T-helper 17 cell (primary cell): ENCODE measurements at places on chromosomes 2 and 18.

DNA sequence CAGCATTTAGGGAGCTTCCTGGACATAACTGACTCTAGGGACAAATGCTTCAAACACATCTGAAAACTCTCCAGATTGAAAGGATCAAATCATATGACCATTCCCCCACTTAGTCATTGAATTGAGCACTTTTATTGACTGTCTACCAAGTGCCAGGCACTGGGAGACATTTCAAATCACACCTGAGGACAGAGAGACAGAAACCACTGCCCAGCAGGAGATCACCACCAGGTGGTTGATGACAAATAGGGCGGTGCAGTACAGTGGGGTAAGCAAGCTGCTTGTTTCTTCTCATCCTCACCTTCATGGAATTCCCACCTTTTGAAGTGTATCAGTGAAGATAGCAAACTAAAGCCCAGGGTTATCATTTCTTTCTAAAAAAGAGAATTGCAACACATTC lies 19.0 kb upstream of the CXCR4 start:
- DNase-seq = no peak

- no peak for DNase-seq
Measured at GRCh38 chr2:84690225-84690624, 173.9 kb downstream of the DNAH6 start.

DNA sequence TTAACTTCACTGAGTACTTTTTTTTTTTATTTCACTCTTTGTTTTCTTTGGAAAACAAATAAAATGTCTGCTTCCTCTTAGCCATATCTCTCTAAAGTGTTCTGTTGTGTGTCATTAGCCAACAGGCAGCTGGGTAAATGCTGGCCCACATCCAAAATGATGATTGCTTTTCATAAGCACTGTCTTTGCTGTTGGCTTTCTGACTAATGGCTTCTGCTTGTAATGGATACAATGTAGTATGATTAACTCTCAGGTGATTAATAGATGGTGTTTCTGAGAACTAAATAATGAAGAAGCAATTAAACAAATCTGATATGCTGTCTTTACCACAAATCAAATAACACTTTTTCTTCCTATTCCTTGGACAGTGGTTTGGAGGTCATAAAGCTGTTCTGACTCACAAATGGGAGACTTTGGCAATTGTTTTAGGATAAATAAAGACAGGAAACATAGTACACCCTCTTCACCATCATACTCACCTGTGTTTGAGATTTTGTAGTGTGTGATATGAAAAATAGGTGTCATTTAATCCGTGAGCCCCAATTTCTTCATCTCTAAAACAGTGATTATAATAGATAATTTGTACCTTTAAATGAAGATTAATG lies 888.4 kb downstream of the TSN start:
- no peak for DNase-seq

- DNase-seq = no peak
Measured at GRCh38 chr2:98508709-98509066, 64.0 kb downstream of the INPP4A start.

DNA sequence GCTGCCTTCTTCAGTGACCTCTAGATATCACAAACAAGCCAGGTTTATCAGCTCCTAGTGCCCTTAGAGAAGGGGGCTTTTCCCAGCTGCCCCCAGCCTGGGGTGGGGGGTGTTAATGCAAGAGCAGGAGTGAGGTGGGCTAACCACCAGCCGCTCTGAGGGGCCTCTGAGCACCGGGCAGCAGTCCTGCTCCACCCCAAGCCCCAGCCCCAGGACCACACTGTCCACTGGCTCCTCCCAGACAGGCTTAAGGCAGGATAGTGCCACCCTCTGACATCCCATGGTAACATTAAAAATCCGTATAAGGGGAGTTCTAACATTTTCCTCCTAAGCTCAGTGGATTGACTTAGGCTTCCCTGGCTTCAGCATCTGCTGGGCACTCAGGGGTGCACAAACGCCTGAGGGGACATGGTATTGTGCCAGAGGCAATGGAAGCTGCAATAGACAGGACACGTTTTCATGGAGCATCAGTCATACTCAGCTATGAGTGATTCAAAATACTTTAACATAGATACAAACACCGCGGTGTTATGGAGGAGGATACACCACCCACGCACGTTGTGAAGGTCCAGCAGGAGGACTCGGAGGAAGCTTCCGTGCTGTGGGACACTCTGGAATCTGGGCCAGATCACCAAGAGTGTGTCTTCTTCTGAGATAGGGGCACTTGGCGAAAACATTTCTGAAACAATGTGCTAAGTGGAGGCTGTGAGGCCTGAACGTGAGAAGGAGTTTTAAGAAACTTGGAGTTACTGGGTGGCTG lies 112.7 kb upstream of the EPC2 start:
- no peak for DNase-seq

- no peak for DNase-seq
Measured at GRCh38 chr2:44360749-44361329, 455 bp downstream of the PREPL start.

DNA sequence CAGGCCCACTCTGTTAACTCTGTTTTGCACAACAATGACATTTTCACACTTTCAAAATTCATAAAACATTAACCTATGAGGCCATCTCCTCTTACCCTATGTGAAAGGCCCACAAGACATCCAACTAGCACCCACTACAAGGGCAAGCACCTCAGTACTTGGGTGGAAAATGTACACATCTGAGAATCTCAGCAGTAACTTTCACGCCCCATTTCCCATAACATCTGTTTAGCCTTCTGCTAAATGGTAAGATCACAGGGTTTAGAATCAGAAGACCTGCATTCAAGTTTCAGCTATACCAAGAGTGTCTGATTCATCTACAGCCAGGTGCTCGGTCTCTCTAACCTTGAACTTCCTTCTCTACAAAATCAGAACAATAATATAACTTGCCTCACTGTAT lies 89.2 kb downstream of the SP100 start:
- DNase-seq = no peak

GRCh38 chr2:70182689-70183088 lies 8.1 kb downstream of the C2orf42 start:
- no peak for DNase-seq

GRCh38 chr2:65214361-65214760 lies 13.3 kb upstream of the ACTR2 start:
- DNase-seq = no peak

GRCh38 chr2:128789221-128789620 lies 470.6 kb upstream of the HS6ST1 start:
- no peak for DNase-seq

DNA sequence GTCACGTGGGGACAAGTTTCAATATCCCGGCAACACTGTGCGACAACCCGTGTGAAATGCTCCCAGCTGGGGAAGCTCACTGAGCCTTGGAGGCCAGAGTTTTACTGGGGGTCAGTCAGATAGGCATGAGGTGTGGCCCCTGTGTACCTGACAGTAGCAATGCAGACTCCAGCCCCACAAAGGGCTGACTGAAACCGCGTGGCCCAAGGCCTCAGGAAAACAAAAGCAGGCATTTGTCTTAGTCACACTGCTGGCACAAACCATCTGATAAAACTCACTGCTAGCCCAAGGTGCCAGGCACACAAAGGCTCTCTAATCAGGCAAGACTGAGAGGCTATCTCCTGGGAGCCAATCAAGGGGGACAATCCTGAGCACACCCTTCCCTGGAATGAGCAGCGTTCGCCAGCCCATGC lies 786.6 kb upstream of the RAB6C start:
- DNase-seq = no peak

DNA sequence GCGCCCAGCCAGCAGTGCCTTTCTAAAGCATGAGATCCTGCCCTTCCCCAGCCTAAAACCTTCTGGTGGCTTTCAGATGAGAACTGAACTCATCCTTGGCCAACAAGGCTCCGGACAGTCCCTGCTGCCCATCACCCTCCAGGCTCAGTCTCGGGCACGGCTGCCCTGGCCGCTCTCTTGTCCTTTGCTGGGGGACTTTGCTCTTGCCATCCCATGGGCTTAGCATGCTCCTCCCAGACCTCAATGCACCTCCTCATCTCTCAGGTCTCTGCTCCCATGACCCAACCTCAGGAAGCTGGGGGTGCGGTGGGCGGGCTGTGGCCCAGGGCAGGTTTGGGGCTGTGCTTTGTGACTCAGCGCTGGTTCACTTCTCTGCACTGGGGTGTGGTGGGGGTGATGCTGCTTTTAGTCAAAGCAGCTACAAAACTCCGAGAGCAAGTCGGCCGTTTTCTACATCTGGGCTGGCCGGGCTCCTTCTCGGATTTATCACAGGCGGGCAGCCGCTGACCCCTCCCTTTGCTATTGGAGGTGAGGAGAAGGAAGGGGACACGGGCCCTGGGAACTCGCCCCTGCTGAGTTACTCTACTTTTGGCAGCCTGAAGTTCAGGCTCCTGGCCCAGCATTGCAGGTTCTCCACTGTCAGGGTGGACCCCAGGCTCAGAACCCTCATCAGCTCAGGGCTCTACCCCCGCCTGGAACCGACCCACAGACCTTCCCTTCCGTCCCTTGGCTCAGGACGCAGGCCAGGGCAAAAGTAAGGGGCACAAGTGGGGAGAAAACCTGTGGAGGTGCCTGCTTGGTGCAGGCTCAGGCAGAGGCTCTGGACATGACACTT lies 90.6 kb upstream of the TAF1B start:
- peak; percentile 57 for DNase-seq

DNA sequence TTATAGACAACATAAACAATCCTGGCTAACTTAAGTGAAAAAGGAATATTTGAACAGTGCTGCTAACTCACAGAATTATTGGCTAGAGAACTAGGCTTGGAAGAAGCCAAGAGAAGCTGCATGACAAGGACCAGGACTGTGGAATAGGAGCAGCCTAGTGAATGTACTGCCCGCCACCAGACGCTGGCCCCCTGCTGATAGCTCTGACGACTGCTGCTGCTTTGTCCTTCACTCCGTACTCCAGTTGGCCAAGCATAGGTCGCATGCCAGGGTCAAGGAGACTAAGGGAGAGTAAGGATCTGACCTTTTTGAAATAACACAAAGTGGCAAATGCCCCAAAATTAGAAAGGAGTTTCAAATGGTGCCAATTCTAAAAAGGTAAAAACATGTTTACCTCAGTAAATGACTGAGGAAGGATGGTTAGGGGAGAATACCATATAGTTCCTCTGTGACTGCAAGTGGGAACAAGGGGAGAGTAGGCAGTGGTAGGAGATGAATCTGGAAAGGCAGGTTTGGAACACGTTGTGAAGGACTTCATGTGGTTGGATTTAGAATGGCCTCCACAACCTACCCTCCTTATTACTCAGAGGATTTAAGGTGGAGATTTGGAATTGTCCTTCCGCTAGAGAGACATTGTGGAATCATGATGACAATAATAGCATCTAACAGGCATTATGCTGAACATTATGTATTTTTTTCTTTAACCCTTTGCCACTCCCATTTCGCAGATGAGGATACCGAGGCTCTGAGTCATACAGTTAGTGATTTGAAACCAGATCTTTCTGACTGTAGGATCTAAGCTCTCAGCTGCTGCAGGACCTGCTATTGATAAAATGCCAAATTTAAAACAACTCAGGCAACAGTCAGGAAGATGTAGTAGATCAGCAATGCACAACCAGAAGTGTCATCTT lies 19.5 kb downstream of the STRADB start:
- DNase-seq = no peak

DNA sequence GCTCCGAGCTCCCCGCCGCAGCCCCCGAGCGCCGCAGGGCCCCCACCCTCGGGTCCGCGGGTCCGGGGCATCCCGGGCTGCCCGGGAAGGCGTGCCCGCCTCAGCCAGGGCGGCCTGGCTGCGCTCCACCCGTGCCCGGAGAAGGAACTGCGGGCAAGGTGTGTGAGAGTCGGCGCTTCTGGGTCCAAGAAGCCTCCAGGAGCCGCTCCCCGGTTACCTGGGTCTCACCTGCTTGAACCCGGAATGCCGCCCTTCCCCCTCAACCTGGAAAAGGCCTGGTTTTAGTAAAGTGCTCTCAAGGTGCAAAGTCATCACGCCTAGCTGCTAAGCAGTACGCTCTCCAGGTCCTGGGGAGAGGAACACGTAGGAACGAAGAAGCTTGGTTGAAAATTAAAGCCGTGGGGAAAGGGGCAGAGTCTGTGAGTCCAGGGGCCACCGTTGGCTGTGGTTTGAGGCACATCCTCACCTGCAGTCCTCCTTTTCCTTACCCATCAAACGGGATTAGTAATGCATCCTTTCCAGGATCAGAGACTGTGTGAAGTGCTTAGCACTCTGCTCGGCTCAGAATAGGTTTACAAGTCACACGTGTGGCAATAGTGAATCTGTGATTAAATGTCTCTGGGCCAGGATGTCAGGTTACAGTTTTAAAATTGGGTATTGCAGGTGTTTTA lies 1.2 kb downstream of the ASAP2 start:
- DNase-seq = no peak

DNA sequence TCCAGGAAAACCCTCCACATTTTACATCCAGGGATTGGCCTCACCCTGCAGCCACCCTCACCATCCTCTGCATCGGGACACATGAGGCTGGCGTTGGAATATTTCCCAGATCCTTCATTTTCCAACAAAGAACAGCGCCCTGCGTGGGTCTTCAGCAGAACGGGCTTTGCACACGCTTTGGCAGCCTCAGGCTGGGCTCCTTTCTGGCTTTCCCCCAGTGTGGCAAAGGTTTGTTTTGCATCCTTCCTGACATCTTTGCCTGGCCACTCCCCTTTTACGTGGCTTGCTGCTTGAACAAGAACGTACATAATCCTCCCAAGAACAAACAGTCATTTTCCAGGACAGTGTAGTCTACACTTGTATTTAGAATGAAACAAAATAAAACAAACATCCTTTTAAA lies 25.6 kb upstream of the GREB1 start:
- no peak for DNase-seq

DNA sequence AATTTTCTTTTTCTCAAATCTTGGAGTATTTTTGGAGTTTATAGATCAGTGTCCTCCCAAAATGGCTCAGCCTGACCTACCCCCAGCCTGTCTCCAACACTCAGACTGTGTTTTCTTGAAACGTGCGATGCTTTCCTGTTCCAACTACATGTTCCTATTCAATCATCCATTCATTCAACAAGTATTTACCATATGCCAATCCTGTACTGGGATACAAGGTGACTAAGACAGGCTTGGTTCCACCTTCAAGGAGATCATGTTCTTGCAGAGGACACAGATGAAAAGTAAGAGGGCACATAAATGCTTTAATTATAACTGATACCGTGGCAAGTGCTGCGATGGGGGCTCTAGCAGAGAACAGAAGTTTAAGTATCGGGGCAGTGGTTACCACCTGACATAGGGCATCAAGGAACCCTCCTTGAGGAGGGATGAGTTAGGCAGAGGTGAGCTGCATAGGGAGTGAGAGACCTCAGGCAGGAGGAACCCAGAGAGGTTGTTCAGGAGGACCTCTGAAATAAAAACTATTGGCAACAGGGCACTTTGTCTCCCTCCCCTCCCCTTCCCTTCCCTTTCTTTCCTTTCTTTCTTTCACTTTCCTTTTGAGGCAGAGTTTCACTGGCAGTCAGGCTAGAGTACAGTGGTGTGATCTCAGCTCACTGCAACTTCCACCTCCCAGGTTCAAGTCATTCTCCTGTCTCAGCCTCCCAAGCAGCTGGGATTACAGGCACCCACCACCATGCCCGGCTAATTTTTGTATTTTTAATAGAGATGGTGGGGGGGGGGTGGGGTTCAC lies 469.0 kb downstream of the EPHA4 start:
- no peak for DNase-seq

- DNase-seq = no peak
Measured at GRCh38 chr2:66364495-66365333, 70.2 kb upstream of the MEIS1 start.

GRCh38 chr2:28764909-28765711 lies 13.5 kb downstream of the PPP1CB start:
- DNase-seq = no peak

GRCh38 chr2:219886615-219887014 lies 259.2 kb downstream of the SLC4A3 start:
- DNase-seq = no peak
